ENCODE measurements at places on chromosomes 6 and 20. TPM values are rescaled to one million over a fixed set of nuclear protein-coding genes. Genes with fewer than 3 reads are reported as not detected.

DNA sequence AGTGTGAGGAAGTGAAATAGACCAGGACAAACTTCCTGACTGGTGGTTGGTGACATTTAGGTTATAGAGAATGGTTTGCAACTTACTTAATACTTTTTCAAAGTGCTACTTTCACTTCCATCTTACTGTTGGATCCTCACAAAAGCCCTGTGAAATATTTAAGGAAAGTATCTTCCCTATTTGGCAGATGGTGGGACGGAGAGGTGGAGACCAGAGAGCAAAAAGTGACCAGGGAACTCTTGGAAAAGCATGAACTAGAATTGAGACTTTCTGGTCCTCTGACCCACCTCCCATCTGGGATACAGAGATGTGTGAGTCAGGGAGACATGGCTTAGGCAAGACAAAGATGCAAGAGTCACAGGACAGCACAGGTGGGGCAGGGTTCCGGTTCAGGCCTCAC is 3.0 kb downstream of the TRIM10 start:
- DNase-seq: no peak
- H3K4me3 ChIP-seq: no peak overlapping the region

GRCh38 chr6:136160250-136160649 is 89.9 kb downstream of the MTFR2 start:
- peaks cover 3% of the 10 kb centered on the region for H3K27me3 ChIP-seq
- H3K4me3 ChIP-seq: no peak overlapping the region
- DNase-seq: no peak
- no peaks in the 10 kb centered on the region for H3K36me3 ChIP-seq

DNA sequence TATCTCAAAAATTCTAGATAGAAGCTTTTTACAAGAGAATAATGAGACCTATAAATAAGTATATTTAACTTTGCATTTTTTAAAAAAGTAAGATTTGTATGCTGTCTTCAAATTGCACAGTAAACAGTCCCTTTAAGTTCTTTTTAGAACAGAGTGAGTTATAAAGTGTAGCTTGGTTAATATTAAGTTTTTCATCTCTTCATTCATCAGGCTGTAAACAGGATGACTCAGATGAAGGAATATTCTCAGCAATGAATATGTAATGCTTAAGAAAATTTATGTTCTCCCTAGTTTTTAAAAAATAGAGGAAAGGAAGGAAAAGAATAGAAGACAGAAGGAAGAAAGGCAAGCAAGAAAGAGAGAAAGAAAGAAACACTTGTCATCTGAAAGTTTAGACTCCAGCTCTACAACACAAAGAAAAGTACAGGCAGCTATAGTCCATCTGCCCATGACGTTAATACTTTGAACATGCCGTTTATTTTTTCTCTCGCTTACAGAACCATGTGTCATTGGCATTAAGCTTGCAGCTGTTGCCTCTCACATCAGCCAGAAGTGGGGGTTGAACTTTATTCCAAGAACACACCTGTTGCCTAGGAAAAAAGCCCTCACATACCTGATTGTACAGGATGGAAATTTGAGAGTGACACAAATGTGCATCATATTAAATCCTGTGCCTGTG is 36.1 kb downstream of the CAP2 start:
- H3K36me3 ChIP-seq: no peaks in the 10 kb centered on the region
- H3K27ac ChIP-seq: no peak overlapping the region
- no peak overlapping the region for H3K4me3 ChIP-seq
- DNase-seq: no peak

DNA sequence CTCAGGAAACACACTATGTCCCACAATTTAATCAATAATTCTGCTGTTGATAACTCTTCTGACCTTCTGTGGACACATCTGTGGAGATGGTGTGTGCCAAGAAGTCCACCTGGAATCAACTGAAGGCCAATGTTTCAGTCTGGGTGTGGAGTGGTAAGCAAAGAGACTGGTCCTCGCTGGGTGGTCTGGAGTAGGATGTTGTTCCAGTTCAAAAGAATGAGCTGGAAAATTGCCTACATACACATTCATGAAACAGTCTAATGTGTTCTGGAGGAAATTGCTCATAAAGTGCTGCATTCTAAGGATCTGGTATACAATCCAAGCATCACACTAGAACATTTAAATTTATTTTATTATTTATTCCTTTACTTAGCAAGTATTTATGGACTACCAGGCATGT is 33.9 kb upstream of the TBX18 start:
- no peak overlapping the region for H3K4me3 ChIP-seq
- no peaks in the 10 kb centered on the region for H3K4me1 ChIP-seq
- H3K36me3 ChIP-seq: no peaks in the 10 kb centered on the region
- H3K27me3 ChIP-seq: no peaks in the 10 kb centered on the region
- no peak for DNase-seq

DNA sequence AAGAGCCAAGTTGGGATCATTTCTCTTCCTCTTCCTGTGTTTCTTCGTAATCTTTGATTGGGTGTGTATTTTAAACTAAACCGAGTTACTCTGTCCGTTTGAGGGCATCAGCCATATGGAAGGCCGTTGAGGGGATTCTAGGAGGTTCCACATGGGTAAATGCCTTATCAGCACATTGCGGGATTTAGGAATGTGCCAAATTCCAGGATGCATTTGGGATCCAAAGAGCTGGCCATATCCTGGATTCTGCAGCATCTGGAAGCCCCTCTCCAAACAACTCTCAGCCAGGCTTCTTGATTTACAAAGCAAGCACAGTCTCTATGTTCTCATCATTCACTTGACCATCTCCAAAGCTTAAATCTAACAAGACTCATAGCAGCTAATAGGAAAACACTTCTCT is 67.6 kb upstream of the RIN2 start:
- no peak overlapping the region for H3K27ac ChIP-seq
- DNase-seq: no peak
- H3K27me3 ChIP-seq: peaks cover 4% of the 10 kb centered on the region
- H3K36me3 ChIP-seq: no peaks in the 10 kb centered on the region
- peaks cover 5% of the 10 kb centered on the region for H3K4me1 ChIP-seq
- H3K4me3 ChIP-seq: no peak overlapping the region

- peaks cover 36% of the 10 kb centered on the region for H3K4me1 ChIP-seq
- H3K36me3 ChIP-seq: peaks cover 17% of the 10 kb centered on the region
- no peaks in the 10 kb centered on the region for H3K27me3 ChIP-seq
- no peak for DNase-seq
- no peak overlapping the region for H3K4me3 ChIP-seq
These were observed 517.4 kb upstream of the JARID2 start for GRCh38 chr6:14728396-14729024.

DNA sequence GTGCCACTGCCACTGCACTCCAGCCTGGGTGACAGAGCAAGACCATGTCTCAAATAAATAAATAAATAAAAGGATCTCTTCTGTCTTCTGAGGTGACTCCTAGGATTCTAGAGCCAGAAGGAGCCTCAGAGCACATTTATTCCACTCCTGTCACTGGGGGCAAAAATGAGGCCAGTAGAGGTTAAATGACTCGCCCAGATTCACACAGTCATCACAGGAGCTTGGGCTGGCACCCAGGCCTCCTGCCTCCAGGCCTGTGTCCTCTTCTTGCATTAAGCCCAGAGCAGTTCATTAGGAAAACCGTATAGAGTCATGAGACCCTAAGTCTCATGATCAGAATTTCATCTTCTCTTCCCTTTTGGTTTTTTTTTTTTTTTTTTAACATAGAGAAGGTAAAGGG is 243.3 kb downstream of the NRN1 start:
- no peak overlapping the region for H3K4me3 ChIP-seq
- no peak overlapping the region for H3K27ac ChIP-seq
- no peak for DNase-seq
- H3K27me3 ChIP-seq: no peaks in the 10 kb centered on the region
- H3K36me3 ChIP-seq: peaks cover 7% of the 10 kb centered on the region

Gene HDAC2
- total RNA-seq: 56.9 TPM

Gene KHDC1L
- not detected for total RNA-seq
